ENCODE measurements at places on chromosomes 7 and 10.

- DNase-seq: no peak
These were observed 50.0 kb downstream of the HGF start for GRCh38 chr7:81719865-81720264.

- no peak for DNase-seq
These were observed 233.8 kb upstream of the NEBL start for GRCh38 chr10:21130683-21131442.

GRCh38 chr10:89482256-89482655 lies 53.1 kb downstream of the SLC16A12 start:
- no peak for DNase-seq

- DNase-seq: peak; percentile 36
These were observed 25.8 kb upstream of the SH2B2 start for GRCh38 chr7:102260856-102261255.

DNA sequence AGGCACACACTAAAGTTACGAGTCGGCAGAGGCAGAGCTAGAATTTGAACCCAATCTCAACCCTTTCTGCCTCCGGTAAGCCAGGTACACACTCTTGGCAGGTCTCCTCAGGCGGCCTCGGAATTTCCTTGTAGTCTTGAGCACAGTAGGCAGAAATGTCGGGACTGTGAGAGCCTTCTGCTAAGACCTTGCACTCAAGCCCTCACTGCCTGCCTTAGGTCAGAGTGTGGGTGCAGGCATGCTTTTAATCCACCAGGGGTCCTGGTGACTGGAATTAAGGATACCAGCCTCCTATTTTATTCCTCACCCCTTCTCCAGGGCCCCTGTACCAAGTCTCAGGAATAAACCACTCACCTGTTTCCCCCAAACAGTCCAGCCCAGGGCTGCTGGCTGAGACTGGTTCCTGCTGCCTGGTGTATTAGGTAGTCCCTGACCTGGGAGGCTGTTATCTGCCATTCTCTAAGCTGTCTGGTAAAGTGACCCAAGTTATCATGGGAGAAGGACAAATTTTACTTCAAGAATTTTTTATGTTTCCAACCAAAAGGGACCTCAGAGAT lies 855 bp downstream of the ATP6V1F start:
- peak; percentile 77 for DNase-seq

GRCh38 chr10:121591186-121591585 lies 7.1 kb downstream of the FGFR2 start:
- DNase-seq: no peak

GRCh38 chr7:3867863-3868262 lies 566.8 kb downstream of the SDK1 start:
- DNase-seq: no peak

DNA sequence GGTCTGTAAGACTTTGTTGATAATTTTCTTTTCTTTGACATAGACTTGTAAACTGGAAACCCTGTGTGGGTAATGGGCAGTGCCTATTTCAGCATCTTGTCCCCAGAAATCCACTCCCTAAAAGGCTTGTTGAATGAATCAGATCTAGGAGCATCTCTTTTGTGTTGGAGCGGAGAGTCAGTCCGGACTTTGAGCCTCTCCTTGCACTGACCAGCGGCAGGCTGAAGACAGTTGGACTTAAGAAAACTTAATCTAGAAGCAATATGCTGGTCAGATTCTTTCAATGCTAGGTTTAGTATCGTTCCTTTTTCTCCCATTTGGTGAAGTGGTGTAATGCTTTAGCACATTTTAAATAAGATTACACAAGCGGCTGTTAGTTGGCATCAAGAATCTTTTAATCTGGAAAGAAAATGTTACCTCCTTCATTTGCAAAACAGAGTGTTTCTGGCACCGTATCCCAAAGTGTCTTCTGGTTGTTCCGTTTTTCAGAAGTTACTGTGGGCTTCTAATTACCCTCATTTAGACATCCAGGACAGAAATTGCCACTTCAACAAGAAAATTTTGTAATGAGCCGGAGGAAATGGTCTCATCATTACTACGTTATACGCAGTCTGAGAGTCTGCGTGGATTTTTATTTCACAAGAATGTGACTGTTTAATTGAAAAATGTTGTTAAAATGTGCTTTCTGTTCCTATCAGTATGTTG lies 74.7 kb downstream of the CUX1 start:
- DNase-seq: peak; percentile 60

GRCh38 chr10:116960066-116960776 lies 44.8 kb downstream of the SHTN1 start:
- peak; percentile 4 for DNase-seq

GRCh38 chr7:17622451-17622850 lies 317.8 kb downstream of the SNX13 start:
- DNase-seq: no peak

DNA sequence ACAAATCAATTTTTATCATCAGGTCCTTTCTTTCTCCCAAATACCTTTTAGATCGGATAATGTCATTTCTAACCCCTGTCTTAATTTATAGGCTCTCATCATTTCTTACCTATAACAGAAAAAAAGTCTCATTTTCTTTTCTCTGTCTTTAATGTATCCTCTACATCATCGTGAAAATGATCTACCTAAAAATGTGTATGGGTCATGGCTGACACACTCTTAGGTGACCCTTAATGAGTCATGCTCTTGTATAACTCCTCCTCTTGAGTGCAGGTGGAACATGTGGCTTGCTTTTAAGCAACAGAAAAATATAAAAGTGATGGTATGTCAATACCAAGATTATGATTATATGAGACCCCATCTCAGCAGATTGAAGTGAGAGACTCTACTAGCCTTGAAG lies 139.4 kb downstream of the SEMA3C start:
- no peak for DNase-seq

GRCh38 chr7:103805346-103805745 lies 184.1 kb downstream of the RELN start:
- no peak for DNase-seq

DNA sequence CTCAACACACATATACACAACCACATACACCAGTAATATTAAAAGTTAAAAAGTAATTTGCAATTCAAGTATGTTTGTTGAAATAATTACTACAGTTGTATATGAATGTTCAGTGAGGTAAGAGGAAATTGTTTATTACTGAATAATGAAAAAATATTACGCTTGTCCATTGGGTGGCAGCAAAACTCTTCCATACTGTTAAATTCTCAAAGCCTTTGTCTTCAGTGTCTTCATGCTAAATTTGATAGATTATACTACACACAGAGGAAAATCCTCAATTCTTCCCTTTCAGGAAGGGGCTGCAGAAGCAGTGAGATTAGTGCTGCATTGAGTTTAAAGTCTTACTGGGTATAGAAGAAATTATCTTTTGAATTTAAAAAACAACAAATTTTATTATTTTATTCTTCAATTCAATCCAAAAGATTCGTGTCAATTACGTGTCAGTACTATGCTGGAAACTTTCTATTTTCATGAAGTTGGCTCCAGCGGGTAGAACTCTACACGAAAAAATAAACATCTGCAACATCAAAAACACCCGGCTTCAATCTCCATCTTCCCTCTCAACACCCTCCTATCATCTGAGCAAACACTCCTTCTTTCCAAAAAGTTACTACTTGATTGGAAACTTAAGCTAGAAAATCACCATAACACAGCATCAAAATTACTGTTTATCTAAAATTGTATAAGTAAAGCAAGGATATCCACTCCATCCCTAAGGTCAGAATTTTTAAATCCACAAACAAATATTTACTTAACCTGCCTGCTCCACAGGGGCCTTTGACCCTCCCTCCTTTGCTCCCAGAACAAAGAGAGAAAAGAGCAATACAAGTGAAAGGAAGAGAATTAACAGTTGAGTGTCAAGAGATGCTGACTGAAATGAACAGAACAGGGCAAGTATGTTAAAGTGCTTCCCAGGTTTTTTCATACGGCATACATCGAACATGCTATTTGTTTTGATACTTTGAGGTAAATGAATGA lies 37.0 kb upstream of the TES start:
- peak; percentile 67 for DNase-seq

GRCh38 chr10:8874972-8875371 lies 820.5 kb downstream of the GATA3 start:
- DNase-seq: no peak

DNA sequence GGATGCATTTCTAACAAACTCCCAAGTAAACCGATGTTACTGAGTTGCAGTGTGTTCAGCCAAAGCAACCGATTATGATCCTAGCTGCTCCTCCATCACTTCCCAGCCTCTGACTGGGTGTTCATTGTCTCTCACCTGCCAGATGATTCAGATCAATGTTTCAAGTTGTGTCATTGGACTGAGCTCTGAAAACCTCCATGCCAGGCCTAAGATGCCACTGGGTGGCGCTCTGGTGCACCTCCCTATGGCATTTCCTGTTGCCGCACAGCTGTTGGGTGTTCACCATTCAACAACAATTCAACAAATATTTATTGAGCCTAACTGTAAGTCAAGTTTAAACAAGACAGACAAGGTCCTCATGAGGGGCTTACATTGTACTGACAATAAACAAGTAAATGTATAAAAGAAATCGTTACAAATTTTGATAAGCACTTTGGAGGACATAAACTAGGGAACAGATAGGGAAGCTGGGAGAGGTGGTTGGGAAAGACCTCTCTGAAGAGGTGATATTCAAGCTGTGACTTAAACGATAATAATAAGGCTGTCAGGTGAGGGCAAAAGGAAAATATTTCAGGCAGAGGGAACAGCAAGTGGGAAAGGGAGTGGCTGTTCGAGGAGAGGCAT lies 22.8 kb downstream of the RGR start:
- DNase-seq: peak; percentile 48

- no peak for DNase-seq
These were observed 86.2 kb upstream of the DDC start for GRCh38 chr7:50651271-50651989.

GRCh38 chr7:27923642-27923980 lies 183.6 kb downstream of the TAX1BP1 start:
- DNase-seq: no peak

DNA sequence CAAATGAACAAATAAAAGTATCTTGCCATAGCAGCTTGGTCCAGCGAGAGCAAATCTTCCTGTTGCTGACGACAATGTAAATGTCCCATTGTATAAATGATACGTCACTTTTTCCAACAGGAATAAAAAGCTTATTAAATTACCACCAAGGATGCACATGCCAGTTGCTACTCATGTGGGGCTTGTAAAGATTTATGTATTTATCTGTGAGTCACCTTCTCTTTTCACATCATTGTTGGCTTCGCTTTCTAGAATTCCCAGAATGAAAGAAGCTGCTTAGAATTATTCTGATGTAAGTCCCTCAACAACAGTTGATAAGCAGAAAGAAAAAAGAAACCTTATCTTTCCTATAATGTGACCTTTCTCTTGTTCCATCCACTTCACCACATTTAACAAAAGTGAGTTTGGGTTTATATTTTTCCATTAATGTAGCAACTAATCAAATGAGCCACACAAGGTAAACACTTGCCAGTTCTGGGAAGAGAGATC lies 22.4 kb downstream of the DNAJC12 start:
- no peak for DNase-seq

DNA sequence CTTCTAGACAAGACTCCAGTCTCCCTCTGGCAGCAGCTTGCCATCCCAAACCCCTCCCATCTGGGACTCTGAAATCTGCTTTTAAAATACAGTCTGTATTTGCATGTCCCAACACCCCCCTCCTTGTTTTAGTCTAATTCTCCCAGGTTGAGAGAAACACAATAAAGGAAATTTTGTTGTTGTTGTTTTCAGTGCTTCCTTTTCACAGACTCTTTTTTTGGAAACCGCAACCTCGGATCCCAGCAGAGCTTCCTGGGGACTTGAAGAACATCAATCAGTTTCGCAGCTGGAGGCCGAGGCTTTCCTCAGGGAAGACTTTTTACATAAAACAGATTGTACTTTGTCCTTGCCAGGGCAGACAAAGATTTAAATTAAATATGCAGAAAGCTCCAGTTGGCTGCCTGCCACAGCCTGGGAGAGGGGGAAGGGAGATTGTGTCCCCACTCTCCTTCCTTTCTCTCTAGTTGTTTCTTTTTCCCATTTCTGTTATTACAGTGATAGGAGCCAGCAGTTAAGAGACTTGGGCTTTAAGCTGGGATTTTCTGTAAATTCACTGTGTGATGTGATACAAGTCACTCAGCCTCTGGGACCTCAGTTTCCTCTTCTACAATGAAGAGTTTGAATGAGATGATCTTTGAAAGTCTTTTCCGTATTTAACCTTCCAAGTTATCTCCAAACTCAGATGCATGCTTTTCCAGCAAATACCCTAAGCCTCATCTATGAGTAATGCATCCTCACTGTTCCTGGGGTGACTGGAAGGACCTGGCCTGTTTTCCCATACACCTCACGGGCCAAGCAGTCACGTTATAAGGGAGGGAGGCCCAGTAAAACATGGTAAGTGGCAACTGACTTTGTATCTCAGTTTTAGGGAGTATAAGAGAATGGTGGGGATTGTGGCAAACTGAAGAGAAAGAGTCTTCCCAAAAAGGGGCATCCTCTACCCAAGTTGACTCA lies 192.3 kb downstream of the REEP3 start:
- DNase-seq: peak; percentile 62

DNA sequence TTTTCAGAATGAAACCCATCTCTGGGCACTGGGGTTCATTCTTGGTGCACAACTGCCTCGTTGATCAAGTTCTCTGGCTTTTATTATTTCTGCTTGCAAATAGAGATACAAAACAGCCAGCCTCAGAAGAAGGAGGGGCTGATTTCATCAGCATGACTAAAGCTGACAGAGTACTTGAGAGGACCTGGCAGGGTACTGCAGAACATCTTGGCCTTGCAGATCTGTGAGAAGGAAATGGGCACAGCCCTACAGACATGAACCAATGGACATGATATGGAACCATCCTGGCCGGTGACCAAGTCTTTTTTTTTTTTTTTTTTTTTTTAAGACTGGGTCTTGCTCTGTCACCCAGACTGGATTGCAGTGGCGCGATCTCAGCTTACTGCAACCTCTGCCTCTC lies 240.6 kb downstream of the VTI1A start:
- peak; percentile 74 for DNase-seq

GRCh38 chr10:124008681-124009080 lies 84.7 kb downstream of the CHST15 start:
- DNase-seq: no peak

DNA sequence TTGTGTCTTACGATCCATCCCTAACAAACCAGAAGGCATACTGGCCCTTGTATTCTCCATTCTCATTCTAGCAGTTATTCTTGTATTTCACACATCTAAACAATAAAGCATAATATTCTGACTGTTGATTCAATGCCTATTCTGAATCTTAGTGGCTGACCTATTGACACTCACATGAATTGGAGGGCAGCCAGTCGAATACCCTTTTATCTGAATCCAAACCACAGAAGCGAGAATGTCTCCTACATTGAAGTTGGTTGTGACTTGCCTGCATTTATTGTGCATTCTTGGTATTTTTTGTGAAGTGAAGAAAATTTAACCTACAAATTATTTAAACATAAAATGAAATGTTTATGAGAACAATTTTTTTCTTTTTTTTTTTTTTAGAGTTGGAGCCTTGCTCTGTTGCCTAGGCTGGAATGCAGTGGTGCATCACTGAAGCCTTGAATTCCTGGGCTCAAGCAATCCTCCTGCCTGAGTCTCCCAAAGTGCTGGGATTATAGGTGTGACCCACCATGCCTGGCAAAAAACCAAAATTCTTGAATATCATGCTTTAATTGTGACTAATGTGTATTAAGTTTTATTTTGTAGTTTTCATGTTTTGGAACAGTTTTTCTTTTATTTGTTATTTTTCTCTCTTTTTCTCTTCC lies 22.7 kb downstream of the EXOC4 start:
- DNase-seq: peak; percentile 27
